ENCODE measurements at places on chromosomes 11 and 22. TPM values are rescaled to one million over a fixed set of nuclear protein-coding genes. Genes with fewer than 3 reads are reported as not detected.

AGBL2 gene
- total RNA-seq: 1.5 TPM

VSIG2 gene
- total RNA-seq: 1.3 TPM

KCNJ11 gene
- total RNA-seq: 5.2 TPM

LMO1 gene
- 2.0 TPM for total RNA-seq

FADS3 gene
- 58.0 TPM for total RNA-seq

Measured in spinal cord (tissue), 10 donors.